ENCODE measurements at places on chromosomes 12 and 14.

GRCh38 chr12:25670076-25671055 lies 117.3 kb upstream of the LMNTD1 start:
- DNase-seq: no peak

DNA sequence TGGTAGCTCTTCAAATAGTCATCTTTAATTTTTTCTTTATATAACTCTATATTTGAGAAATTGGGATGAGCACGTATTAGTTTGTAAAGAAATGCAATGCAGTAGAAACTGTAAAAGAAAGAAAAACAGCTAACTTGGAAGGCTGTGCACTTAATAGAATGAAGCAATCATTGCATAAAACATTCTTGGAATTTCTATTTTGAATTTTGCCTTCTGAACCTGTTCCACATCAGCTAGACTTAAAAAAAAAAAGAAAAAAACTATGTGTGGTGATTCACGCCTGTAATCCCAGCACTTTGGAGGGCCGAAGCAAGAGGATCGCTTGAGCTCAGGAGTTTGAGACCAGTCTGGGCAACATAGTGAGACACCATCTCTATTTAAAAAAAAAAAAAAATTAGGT lies 29.4 kb downstream of the SCN8A start:
- no peak for DNase-seq

DNA sequence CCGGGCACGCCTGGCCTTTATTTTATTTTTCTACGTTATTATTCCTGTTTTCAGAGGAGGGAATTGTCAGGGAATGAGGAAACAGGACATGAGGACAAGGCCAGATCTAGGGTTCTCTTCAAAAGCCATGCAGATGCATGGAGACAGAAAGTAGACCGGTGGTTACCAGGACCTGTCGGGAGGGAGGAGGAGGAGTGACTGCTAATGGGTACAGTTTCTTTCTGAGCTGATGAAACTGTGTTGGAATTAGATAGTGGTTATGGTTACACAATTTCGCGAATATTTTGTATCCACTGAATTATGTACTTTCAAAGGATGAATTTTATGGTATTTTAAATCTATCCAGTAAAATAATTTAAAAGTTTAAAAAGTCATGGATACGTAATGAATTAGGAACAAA lies 11.3 kb downstream of the ZNF839 start:
- no peak for DNase-seq

GRCh38 chr12:95857156-95857555 lies 1.6 kb upstream of the SNRPF start:
- no peak for DNase-seq

DNA sequence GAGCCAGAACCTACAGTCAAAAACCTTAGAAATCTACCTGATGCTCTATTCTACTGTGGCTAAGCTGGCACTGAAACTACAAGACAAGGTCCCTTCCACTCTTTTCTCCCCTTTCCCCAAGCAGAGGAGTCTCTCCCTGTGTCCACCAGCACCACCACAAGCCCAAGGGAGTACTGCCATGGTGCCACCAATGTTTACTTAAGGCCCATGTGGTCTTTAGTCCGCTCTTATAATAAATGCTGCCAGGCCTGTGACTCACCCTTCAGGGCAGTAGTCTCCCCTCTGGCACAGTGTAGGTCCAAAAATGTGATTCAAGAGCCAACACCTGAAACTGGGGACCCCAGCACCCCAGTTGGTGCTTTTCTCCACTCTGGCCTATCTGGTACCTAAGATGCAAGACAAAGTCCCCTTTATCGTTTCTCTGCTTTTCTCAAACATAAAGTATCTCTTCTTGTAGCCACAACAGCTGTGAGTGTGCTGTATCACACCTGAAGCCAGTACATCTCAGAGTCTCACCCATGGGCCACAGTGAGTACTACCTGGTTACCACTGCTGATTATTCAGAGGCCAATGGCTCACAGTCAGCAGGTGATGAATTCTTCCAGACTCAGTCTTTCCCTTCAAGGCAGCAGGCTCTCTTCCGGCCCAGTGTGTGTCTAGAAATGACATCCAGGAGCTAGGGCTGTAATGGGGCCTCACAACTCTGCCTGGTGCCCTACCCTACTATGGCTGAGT lies 29.3 kb downstream of the SLC38A2 start:
- DNase-seq: no peak

GRCh38 chr14:106530031-106530422 lies 1003.6 kb downstream of the TMEM121 start:
- DNase-seq: no peak

DNA sequence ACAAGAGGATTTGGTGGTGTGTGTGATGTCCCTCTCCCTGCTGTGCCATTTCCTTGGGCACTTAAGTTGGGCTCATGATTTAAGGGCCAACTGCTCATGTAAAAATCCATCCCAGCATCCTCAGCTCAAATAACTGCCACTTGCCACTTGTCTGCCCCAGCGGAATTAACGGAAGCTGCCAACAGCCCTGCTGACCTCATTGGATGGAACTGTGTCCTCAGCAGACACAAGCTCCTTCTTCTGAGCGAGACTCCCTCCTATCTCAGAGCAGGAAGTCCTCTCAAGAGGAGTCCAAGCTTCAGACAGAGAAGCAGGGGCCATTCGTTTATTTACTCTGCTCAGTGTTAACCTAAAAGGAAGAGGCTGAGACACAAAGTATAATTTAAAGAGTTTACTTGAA lies 29.6 kb upstream of the PRMT8 start:
- no peak for DNase-seq

DNA sequence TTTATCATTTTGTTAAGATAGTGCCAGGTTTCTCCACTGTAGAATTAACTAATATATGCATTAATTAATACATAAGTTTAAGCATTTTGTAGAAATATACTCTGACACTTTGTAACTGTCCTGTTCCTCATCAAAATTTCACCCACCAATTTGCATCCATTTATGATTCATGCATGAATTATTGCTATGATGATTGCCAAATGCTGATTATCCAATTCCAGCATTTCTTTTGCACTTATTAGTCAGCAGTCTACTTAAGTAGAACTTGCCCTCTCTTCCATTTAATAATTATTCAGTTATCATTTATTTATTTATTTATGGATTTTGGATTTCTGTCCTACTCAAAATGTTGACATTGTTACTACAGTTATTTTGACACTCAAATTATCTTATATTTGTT lies 72.2 kb downstream of the SLC6A15 start:
- DNase-seq: no peak

Measured in stimulated activated CD8-positive, alpha-beta memory T cell treated with anti-CD3 and anti-CD28 coated beads, Interleukin-7, amount 100 ng/mL, for 1 hour (primary cell).